ENCODE measurements at places on chromosomes 12 and 14.
A peak's percentile ranks its signal among the peaks of the same experiment; 100 is the strongest.

DNA sequence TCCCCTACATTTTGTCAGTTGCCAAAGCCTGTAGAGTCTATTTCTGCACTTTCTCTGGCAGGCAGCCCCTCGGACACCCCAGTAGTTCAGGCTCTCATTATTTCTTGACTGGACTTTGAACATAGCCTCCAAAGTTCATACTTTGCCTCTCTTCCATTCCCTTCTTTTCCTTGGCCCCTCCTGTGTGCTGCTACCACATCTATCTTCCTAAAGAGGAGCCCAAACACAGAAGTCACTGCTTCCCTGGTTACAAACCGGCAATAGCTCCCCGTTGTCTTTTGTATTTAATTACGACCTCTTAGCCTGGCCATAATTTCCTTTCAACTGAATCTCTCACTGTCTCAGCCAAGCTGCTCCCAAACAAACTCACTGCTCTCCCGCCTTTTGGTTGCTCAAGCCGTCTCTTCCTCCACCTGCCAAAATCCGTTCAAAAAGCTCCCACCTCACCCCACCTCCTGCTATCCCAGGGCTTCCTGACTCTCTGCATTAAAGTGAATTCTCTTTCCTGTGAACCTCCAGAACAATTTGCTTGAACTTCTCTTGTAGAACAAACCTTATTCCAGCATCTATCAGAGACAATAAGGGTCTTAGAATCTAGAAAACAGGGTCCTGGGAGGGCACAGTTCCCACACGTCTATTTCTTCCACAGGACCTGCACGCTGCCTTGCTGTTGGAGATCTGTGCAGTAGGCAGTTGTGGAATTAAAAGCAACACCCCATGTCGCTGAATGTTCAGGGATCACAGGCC is 46.9 kb downstream of the PRMT8 start:
- peak; percentile 58 for DNase-seq

GRCh38 chr12:84512751-84513150 is 399.8 kb downstream of the SLC6A15 start:
- no peak for DNase-seq

- no peak for DNase-seq
Observed at GRCh38 chr12:4148418-4149056, 125.0 kb upstream of the CCND2 start.

- peak; percentile 23 for DNase-seq
Observed at GRCh38 chr14:103518422-103519042, 4.1 kb downstream of the CKB start.

- DNase-seq, result no peak
Observed at GRCh38 chr12:78628491-78629100, 236.0 kb upstream of the SYT1 start.

Data from NCI-H187 (cell line).